ENCODE measurements at places on chromosomes 1 and 21. TPM values are rescaled to one million over a fixed set of nuclear protein-coding genes. Genes with fewer than 3 reads are reported as not detected.

DNA sequence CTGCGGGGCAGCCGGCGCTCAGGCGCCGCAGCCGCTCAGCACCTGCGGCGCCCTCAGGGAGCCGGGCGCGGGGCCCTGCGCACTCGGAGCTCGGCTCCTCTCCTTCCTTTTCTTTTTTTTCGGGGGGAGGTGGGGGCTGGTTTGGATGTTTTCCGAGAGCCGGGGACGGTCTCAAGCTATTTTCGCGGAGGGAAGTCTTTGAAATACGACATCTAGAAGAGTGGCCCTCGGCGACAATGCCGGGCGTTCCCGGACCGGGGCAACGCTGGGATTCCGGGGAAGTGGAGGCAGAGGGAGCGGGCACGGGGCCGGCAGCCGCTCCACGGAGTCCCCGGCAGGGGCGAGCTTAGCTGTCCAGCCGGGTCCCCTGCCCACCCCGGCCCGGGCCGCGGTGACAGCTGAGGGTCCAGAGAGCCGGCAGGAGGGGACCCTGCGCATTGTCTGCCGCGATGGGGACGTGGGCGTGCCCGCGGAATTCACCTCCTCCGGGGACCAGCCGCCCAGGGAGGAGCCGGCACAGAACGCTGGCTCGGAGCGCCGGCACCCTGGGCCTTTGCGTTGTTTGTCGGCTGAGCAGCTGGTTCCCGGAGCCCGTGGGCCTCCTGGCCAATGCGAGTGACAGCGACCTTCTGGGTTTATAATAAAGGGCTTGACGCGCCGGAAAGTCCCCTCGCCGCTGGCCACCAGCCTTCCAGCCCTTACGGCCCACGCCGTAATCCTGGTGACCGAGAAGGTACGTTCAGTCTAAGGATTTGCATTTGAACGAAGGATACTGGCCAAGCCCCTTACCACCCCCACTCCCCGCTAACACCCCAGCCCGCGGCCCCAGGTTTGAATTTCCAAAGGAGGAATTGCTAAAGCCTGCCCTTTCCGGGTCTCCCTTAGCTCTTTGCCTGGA lies 582 bp downstream of the SLC37A1 start:
- H3K4me3 ChIP-seq, result peak overlapping the region; percentile 71
- H3K27me3 ChIP-seq, result no peaks in the 10 kb centered on the region
- H3K4me1 ChIP-seq, result peaks cover 27% of the 10 kb centered on the region
- H3K36me3 ChIP-seq, result peaks cover 13% of the 10 kb centered on the region
- H3K27ac ChIP-seq, result peak overlapping the region; percentile 65

The LAMTOR2 gene
- total RNA-seq, result 20.2 TPM

DNA sequence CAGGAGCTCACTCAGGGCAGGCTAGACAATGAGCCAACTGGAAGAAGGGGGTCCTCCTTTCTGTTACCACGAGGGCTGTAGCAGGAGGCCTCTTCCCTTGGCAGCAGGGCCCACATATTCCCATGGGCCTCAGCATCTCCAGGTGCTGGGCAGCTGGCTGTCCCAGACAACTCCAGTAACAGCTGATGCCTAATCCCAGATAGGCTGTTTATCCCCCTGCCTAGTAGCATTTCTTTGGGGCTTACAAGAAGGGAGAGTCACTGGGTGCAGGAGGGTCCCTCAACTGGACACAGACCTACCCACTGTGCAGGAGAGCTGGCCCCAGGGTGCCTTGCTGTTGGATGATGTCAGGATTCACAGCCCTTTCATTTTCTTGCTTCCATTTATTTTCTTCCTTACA lies 278.2 kb downstream of the DSCAM start:
- no peaks in the 10 kb centered on the region for H3K4me1 ChIP-seq
- no peak for DNase-seq
- no peaks in the 10 kb centered on the region for H3K27me3 ChIP-seq
- no peak overlapping the region for H3K27ac ChIP-seq
- no peaks in the 10 kb centered on the region for H3K36me3 ChIP-seq

DNA sequence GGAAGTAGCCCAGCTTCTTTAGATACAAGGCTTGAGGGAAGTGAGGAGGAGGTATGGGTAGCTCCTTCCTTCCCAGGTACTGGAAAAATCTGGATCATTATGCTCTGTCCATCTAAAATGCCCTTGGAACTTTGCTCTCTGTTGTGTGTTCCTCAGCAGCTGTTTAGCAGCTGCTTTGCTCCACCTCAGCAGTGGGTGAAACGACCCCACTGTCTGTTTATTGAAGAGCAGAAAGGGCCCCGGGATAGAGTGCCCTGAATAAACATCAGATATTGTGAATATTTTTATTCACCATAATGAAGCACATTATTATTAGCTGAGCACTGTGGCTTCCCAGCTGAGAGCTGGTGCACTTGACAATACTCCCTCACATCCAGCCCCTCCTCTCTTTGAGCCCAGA lies 237.9 kb downstream of the PBX1 start:
- H3K36me3 ChIP-seq, result no peaks in the 10 kb centered on the region
- no peak overlapping the region for H3K4me3 ChIP-seq
- no peak for DNase-seq
- no peaks in the 10 kb centered on the region for H3K4me1 ChIP-seq
